ENCODE measurements at places on chromosomes 2 and 18.

DNA sequence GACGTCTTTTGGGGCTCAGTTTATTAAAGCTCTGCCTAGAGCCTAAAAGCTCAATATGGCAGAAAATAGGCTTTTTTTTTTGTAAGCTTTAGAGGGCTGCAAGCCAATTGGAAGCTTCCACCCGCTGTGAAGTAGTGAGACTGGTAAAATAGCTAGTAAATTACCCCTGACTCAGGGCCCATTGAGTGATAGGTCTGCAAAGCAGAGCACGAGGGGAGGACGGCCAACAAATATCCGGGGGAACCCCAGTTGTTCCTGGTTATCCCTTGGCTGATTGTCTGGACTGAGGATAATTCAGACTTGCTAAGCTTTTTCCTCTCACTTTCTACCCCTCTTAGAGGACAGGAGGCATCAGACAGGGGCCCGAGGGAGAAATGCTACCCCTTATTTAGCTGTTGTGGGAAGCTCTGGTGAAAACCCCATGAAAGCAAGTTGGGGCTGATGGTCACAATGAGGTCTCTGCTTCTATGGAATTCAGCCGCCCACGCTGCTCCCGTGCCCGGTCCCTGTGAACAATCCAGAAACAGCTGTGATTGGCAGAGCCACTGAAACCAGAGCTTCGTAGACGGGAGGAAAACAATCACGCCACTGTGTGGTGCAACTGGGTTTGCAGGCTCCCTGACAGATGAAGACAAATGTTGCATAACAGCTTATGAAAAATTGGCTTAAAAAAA is 141.9 kb upstream of the LGALSL start:
- peak; percentile 90 for DNase-seq

DNA sequence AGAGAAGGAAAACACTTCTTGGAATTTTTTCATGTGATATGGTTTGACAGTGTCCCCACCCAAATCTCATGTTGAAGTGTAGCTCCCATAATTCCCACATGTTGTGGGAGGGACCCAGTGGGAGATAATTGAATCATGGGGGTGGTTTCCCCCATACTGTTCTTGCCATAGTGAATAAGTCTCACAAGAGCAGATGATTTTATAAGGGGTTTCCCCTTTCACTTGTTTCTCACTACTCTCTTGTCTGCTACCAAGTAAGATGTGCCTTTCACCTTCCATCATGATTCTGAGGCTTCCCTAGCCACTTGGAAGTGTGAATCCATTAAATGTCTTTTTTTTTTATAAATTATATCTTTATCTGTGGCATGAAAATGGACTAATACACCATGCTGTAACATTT is 250.7 kb downstream of the LPIN1 start:
- no peak for DNase-seq

DNA sequence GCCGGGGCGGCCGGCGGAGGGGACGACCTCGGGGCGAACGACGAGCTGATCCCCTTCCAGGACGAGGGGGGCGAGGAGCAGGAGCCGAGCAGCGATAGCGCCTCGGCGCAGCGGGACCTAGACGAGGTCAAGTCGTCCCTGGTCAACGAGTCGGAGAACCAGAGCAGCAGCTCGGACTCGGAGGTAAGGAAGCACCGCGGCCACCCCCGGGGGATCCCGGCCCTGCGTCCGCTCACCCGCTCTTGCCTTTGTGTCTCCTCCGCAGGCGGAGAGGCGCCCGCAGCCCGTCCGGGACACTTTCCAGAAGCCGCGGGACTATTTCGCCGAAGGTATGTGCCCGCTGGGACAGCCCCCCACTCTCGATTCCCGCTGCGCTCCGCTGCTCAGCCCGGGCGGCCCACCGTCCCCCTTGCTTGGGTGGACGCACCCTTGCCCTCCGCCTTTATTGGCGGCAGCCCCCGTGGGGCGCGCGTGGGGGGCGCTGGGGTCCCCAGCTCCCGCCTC is 611 bp downstream of the TCF7L1 start:
- peak; percentile 46 for DNase-seq

DNA sequence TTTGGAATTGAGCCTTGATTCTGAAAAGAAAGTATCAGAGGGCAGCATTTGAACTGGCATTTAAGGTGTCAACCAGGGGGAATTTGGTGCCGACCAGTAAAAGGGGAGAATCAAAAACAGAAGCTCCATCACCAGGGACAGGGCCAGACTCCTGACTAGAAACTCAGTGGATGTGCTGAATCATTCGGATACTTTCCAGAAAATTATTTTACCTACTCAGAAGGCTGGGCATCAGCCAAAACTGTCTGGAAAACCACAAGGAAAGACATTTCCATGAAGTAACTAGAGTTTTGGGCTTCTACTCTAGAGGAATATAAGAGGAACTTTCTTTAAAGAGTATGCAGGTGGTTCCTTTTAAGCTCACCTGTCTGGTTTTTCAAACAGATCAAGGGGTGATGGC is 756.6 kb downstream of the RNF144A start:
- no peak for DNase-seq

DNA sequence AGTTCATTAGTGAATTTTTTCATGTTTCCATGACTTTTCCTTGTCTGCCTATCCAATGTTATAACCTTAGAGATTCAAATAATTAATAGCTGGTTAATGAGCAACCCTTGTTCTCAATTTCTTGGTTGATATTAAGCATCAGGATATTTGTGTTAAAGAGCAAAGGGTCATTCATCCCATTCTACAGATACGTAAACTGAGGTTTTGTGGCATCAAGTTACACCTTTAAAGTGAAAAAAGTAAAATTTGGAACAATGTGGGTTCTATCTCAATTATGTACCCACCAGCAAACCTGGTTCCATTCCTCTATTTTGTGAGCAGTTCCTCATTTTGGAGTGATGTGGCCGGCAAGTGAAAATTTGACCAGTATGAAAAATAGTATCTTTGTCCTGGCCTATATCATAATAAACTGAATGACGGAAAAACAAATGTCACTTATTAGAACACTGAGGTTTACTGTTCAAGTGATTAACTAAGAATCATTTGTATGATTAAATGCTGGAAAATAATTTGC is 220.5 kb upstream of the ATP5MC3 start:
- DNase-seq, result no peak

GRCh38 chr18:7608174-7608550 is 41.0 kb downstream of the PTPRM start:
- DNase-seq, result no peak

- DNase-seq, result no peak
Observed at GRCh38 chr2:66283787-66284186, 151.1 kb upstream of the MEIS1 start.
